AG09309 (cell line): ENCODE measurements at places on chromosomes 3 and 15.

DNA sequence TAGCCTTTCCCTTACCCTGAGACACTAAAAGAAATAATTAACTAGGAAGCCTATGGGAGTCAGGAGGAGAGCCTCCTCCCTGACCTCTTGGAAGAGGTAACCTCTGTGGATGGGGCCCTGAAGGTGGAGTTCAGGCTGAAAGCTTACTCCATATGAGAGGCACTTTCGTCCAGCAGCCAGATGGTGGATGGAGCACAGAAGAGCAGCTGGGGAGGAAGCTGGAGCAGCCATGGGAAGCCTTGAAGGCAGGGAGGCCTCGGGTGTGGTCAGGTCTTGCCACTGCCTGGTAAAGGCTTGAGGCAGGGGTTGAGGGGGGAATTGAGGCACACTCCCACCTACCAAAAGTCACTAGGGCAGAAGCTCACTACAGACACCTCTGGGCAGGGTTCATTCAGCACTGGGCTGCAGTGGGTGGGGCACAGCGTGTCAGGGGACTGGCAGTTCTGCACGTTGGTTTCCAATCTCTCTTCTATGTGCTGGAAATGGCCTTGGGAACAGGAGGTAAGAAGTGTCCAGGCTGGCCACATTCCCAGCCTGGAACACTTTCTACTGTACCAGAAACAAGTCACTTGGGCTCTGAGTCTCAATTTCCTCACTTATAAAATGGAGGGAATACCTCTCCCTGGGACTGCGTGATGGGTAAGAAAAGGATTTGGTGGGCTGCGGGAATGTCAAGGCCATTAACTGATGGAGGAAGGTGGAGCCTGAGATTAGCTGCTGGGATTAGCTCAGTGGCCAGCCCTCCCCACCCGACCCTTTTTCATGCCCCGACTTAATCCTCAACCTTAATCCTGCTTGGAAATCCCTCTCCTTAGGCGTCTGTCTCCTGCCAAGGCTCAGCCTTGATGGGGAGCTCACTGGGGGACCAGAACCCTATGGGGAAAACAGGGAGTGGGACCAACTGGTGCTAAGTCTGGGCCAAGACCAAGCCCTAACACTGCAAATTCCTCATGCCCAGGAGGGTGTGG is 5.4 kb downstream of the PCBP4 start:
- DNase-seq, result no peak

- no peak for DNase-seq
Measured at GRCh38 chr3:74055061-74055460, 430.3 kb upstream of the PDZRN3 start.

GRCh38 chr3:99578339-99578970 is 59.9 kb upstream of the COL8A1 start:
- no peak for DNase-seq

DNA sequence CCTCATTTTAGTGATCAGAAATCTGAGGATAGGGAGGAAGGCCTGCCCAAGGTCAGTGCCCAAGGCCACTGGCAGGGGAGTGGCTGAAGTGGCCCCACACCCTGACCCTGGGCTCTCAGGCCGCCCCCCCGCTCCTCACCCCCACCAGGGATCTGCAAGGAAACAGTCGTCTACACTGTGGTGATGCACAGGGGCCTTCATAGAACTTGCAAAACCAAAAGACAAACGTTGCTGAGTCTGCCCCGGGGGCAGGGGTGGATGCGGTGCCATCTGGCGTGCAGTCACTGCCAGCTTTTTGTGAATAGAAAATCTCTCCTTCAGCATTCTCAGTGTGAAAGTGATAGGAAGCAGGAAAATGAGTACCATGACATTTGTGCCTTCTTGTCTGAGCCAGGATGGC is 41.3 kb downstream of the WHAMM start:
- DNase-seq, result no peak

- no peak for DNase-seq
Measured at GRCh38 chr15:39031596-39031995, 467.0 kb upstream of the RASGRP1 start.

DNA sequence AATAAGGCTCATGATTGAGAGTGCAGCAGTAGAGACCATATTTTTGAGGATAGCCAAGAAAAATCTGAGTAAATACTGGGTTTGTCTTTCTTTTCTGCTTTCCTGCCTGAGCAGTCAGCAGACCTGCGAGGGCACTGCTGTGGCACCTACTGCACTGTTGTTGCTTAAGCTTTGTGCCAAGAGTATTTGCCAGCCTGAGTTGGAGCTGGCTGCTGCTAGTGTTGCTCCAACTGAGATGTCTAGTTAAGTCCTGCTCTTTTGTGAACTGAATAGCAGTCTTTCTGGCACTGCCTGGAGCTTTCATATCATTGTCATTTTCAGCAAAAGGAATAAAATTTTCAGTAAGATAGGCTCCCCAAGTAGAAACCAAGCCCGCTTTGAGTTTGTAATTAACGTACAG is 214.5 kb upstream of the P2RY1 start:
- DNase-seq, result no peak

- no peak for DNase-seq
Measured at GRCh38 chr3:44501971-44502370, 24.5 kb upstream of the ZNF445 start.

GRCh38 chr3:37536840-37537239 is 324.8 kb upstream of the CTDSPL start:
- DNase-seq, result no peak

- no peak for DNase-seq
Measured at GRCh38 chr3:189744235-189744634, 113.0 kb downstream of the TP63 start.

- no peak for DNase-seq
Measured at GRCh38 chr3:29609328-29609811, 328.5 kb downstream of the RBMS3 start.

DNA sequence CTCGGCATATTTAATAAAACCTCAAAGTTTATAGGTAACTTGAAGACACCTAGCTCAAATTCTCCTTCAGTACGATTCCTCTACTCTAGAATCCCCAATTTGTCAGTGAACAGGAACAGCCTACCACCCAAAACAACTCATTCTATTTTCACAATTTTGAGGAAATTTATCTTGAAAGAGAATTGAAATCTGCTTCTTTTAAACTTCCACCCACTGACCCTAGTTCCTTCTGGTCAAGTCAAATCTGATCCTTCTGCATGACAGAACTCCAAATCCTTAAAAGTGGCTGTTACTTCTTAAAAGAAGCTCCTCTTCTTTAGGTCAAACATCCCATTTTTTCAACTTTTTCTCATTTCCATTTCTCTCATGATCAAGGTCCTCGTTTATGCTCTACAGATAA is 4.4 kb downstream of the GABPB1 start:
- DNase-seq, result no peak

DNA sequence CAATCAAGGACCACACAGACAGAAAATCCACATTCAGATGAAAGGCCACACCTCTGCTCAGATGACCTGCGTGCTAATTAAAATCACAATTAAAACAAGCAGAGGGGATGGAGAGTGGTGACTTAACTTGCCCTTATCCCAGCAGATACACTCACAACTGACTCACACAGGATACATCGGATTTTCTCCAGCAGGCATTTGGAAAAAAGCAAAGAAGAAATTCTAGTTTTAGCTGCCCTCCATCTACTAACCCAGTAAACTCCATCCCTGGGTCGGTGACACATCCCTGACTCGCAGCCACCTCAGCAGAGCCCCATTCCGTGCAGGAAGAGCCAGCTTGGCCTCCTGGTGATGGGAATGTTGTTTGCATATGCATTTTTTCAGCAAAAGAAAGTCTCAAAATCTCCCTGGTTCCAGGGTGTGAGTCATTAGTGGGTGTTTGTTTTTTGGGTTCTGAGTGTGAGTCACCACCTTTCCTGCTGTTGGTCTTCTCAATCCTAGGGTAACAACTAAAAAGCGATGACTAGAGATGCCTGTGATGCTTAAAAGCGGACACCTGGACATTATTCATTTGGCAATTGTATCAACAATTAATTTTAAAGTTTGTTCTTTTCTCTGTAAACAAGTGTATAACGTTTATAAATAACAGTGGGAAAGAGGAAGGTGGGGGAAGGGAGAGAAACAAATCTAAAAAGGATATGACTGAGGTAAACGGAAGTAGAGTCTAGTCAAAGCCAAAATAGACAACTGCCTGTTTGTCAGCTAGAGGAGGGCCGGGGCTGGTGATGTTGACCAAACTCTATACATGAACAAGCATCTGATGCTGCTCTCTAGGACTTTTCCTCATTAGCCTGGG is 49.8 kb upstream of the SLC4A7 start:
- peak; percentile 98 for DNase-seq

DNA sequence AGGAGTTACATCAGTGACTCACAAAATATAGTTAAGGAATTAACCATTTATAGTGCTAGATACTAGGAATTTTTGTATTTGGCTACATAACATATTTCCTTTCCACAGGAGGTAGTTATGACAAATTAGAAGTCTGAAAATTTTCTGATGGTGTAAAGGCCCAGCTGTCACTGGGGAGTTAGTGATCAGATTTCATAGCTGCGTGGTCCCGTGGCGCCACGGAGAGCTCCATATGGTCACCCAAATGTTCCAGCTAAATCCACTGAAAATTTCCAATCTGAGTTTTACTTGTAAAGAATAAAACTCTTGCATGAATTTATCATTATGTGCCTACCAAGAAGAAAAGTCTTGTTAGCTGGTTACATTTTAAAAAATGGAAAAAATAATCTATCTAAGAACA is 368.9 kb upstream of the PLSCR5 start:
- DNase-seq, result no peak

DNA sequence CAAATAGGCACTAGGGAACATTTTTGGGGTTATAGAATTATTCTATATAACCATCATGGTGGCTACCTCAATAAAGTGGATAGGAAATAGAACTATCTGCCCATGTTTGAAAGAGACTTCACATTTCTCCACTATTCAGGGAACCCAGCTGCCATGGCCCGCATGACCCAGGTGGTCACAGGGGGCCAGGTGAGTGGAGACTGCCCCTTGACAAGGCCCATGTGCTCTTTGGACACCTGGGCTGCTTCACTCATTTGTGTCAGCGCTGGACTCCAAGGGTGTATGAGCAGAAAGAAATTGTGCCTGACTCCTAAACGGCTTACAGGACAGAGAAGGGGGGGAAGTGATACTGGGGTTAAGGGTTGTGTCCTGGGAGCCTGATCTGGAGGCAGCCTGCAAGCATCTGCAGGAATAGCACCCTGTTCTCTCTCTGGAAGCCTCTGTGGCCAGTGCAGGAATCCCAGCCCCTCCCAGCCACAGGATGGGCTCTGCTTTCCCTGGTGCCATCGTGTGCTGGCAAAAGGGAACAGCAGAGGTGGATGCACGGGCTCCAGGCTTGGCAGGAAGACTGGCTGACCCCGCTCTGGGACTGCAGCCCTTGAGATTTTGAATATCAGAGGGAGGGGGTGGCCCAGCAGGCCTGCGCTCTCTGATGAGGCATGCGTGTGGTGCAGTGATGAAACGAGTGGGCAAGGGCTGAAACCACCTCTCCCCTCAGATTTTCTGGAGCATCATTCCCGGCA is 9.1 kb upstream of the C3orf22 start:
- DNase-seq, result no peak

DNA sequence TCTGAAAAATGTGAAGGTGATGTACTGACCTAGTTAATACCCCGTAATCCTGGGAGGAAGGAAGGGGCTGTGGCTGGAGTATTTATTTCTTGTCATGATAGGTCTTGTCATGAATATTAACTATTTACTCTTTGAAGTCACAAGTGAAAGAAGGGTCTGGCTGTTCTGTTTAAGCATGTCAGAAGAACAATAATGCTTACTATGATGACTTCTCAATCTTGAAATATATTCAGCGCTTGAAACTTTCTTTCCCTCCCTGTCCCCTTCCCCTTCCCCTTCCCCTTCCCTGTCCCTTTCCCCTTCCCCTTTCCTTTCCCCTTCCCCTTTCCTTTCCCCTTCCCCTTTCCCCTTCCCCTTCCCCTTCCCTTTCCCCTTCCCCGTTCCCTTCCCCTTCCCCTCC is 153.9 kb downstream of the PPM1L start:
- no peak for DNase-seq

DNA sequence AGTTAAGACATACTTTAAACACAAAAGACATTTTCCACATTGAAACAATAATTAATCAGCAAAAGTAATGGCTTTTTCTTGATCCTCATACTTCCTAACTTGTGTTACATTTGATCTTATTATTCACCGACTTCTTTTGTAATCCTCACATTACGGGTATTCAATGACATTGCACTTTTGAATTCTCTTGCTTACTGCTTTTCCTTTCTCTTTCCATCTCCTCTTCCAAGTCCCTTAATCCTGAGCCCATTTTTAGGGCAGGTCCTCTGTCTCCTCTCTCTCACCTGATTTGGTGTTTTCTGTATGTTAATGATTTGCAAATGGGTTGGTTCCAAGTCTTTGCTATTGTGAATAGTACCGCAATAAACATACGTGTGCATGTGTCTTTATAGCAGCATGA is 48.5 kb upstream of the RAP2B start:
- no peak for DNase-seq

GRCh38 chr15:76930831-76931396 is 635 bp upstream of the RCN2 start:
- no peak for DNase-seq

GRCh38 chr3:160472344-160472743 is 22.8 kb upstream of the TRIM59 start:
- DNase-seq, result no peak

DNA sequence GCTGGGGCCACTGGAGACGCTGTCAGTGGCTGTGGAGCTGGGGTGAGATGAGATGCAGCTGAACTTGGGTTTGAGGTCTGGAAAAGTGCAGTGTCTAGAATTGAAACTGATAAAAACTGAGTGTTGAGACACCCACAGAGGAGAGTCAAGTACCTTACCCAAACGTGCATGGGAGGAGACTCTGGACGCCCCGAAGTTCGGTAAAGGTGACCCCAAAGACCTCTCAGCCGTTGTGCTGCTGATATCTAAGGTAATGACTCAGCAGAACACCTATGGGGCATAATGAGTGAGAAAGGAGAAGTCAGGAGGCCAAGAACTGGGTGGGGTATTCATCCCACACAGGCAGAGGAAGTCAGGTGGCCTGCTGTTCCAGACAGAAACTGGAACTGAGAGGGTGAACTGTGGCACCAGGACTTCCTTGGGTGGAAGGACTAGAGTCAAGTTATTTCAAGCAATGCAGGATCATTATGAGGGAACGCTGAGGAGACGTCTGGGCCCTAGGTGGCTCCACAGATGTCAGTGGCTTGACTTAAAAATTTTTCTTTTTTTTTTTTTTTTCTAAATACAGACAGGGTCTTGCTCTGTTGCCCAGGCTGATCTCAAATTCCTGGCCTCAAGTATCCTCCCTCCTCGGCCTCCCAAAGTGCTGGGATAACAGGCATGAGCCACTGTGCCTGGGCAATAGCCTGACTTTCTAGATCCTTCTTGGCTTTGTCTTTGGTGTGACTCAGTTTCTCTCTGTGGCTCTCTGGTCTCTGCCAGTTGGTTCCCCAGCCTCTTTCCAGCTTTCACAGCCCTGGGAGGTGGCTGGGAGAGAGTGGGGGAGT is 67.6 kb upstream of the GCNT3 start:
- no peak for DNase-seq

- DNase-seq, result no peak
Measured at GRCh38 chr3:106068795-106069194, 200.0 kb upstream of the CBLB start.
